HT1080 (cell line): ENCODE measurements at places on chromosomes 7 and 10.

GRCh38 chr7:96654630-96655188 lies 54.9 kb downstream of the SEM1 start:
- DNase-seq, result no peak

- DNase-seq, result peak; percentile 83
These were observed 28.0 kb downstream of the ITPRIP start for GRCh38 chr10:104309980-104310978.

DNA sequence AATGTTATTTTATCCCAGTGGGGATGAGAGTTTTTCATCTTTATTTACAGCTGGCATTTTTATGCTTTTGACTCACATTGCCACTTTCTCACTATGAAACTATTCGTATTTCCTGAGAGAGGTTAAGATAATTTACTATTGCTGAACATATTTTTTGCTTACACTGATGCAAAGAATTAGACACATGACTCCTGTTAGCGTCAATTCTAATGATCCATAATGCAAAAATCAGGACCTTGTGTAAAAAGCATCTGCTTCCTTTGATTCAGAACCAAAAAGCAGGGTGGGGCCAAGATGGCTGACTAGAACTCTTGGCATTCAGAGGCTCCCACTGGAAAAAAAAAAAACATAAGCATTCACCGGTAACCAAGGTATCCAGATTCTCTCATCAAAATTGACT lies 464.8 kb downstream of the SEMA3D start:
- DNase-seq, result no peak

DNA sequence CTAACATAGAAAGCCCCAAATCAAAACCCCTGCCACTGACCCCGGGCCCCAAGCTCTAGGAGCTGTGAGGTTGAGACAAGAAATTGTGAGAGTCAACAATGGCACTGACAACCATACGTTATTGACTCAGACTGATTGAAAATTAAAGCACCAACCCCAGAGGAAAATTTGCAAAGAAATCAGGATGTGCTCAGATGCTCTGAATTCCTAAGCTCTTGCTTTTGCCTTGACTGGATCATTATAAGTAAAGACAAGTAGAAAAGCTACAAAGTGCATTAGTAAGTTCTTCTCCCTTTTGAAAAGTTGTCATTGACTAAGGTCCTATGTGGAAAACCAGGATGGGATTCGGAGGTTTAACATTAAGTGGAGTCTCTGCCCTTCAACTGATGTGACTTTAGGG lies 130.2 kb downstream of the SAMD9 start:
- DNase-seq, result no peak

GRCh38 chr10:12214763-12215218 lies 18.8 kb downstream of the CDC123 start:
- peak; percentile 48 for DNase-seq

GRCh38 chr7:126163647-126164046 lies 1089.1 kb downstream of the GRM8 start:
- no peak for DNase-seq

- DNase-seq, result no peak
These were observed 219.3 kb downstream of the THSD7A start for GRCh38 chr7:11612737-11613136.

DNA sequence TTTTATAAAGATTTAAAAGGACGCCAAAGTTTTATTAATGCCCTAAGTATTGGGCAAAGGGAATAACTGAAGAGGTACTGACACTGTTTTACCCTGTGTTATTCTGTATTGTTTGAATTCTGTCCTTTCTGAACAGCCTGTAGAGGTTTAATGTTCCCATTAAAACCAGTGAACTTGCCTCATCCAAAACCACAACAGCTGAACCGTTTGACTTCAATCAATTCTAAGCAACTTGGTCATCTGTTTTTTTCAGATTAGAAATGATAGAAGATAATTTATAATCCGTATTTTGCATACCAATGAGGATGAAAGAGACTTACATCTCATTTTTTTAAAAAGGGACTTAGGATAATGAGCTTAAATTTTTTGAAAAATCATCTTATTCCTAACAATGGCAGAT lies 40.4 kb downstream of the HACD1 start:
- no peak for DNase-seq

GRCh38 chr10:79399223-79399831 lies 46.1 kb downstream of the ZCCHC24 start:
- peak; percentile 90 for DNase-seq

- DNase-seq, result no peak
These were observed 25.0 kb upstream of the ITGB8 start for GRCh38 chr7:20305726-20306125.

DNA sequence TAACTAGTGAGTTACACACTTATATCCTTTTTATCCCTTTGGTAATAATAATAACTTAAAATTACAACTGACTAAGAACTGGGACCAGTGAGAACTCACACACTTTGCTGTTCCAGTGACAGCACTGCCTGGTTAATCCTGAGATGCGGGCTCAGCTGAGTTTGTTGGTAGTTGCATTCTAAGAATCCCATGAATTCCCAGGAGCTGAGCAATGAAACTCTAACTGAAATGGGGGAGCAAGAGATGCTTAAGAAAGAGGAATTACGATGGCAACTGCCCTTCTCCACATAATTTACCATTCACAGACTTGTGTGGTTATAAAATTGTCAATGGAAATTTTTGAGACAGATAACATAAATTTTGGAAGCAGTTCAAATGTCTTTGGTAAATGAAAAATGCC lies 659.4 kb downstream of the MAGI2 start:
- no peak for DNase-seq

DNA sequence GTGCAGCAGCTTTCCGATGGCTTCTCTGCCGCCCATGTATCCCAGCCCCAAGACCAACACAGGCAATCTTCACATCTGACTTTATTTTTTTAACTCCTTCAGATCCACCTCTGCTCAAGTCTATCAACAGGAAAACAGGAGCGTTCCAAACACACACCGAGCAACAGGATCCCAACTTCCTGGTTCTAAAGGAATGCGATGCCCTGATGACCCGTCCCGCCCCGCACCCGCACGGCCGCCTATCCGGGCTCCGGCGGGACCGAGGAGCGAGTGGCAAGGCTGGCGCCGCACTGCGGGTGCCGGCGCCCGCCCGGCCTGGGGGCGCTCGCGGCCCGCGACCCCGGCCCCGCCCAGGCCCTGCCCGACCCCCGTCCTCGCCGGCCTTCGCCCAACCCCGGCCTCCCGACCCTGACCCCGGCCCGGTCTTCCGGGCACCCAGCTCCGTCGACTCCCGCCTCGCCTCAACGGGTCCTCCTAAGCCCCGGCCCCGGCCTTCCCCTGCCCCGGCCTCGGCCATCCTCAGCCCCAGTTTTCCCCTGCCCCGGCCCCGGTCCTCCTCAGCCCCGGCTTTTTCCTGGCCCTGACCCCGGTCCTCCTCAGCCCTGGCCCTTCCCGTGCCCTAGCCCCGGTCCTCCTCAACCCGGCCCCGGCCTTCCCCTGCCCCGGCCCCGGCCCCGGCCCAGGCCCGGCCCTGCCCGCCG lies 730 bp downstream of the LARP4B start:
- DNase-seq, result peak; percentile 38

GRCh38 chr7:87918740-87919139 lies 15.3 kb upstream of the ADAM22 start:
- no peak for DNase-seq

DNA sequence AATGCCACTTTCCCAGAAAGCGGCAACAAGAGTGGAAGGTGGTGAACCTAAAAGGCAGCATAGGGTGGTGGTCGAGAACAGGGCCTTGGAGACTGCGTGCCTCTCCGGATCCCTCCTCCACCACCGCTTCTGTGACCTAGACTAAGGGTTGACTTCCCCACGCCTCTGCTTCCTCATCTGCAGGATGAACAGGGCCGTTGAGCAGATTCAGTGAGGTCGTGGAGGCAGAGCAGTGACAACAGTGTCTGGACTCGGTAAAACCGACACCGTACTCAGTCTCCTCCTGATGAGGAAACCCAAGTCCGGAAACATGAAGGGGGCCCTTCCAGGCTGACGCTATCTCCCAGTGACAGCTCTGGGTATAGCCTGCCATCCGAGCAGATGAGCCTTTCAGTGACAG lies 162.6 kb downstream of the CELF2 start:
- DNase-seq, result no peak
